Activated CD8-positive, alpha-beta memory T cell treated with anti-CD3 and anti-CD28 coated beads for 1 hour (primary cell): ENCODE measurements at places on chromosomes 7 and 10.

DNA sequence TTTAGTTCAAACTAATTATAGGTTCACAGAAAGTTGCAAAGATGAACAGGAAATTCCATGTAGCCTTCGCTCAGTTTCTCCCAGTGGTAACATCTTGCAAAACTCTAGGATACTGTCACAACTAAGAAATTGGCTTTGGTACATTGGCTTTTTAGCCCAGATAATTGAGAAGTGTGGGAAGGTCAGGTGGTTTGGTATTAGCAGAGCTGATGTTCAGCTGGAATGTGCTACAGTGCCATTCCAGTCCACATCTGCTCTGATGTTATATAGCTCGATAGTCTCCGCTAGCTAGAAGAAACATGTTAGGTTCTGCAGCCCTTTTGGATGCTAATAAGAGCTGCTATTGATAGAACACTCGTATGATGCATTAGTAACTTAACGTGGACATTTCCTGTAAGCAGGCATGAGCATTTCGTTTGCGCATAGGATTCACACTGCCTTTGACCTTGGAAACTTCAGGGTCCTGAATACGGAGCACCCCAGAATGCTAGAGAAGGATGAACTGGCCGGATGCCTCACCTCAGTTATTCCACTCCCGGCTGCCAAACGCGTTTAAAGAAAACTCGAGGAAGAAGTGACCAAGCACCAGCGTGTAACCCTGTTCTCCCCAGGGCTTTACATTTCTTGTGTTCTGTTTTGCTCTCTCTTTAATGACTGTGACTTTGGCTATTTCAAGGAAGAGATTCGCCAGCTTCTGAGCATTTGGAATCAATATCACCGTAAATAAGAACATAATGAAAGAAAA, 271.4 kb downstream of the GALNT17 start:
- no peak for DNase-seq

GRCh38 chr7:102132209-102132752, 154.4 kb upstream of the SH2B2 start:
- DNase-seq = no peak

GRCh38 chr10:18906636-18907035, 142.0 kb upstream of the MALRD1 start:
- DNase-seq = no peak

- no peak for DNase-seq
Measured at GRCh38 chr10:5640501-5640900, 25.9 kb downstream of the ASB13 start.

- no peak for DNase-seq
Measured at GRCh38 chr7:106012935-106013439, 49.9 kb downstream of the CDHR3 start.

GRCh38 chr10:86167121-86167761, 199.4 kb downstream of the GRID1 start:
- no peak for DNase-seq

GRCh38 chr10:70069346-70069745, 16.7 kb downstream of the MACROH2A2 start:
- DNase-seq = no peak

- no peak for DNase-seq
Measured at GRCh38 chr10:49632406-49633317, 18.8 kb downstream of the CHAT start.

DNA sequence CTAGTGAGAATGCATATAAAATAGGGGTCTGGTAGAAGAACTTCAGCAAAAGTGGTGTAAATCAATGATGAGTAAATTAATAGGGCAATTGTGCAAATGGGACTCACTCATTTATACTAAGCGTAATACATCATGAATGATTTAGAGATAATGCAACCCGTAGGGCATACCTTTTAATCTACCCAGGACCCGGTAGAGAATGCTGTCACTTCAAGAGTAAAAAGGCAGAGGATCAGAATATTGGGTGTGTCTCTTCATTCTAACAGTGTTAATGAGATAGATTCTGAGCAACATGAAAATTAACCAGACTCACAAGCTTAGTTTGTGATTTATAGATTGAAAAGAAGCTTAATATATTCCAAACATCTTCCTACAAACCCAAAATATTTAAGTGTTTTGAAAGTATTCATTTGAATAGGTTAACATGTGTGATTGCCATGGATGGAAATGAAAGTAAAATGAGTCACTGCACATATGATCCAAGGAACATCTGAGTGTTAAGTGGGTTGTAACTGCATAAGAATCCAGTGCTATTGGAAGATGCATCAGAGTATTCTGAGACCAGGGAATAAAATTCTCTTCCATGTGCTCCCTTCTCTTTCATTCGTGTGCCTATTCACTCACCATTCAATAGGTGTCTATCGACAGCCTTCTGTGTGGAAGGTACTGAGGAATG, 690.6 kb downstream of the AUTS2 start:
- DNase-seq = no peak

DNA sequence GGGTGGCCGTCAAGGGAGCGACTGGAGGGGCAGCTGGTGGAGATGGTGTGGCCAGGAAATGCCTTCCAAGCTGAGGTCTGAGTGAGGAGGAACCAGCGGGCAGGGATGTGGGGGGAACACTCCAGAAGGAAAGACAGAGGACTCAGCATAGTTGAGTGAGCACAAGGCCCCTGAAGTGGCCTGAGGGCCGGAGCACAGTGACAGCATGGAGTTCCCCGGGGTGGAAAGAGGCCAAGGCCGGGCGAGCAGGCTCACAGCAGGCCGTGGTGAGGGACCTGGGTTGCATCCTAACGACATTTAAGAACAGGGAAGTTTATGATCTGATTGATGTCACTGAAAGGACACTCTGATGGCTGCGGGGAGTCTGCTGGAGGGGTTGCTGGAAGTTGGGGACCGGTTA, 48.0 kb downstream of the HTRA1 start:
- DNase-seq = no peak

GRCh38 chr7:50608196-50608906, 43.1 kb upstream of the DDC start:
- DNase-seq = no peak

- DNase-seq = no peak
Measured at GRCh38 chr10:16440396-16441133, 3.8 kb downstream of the PTER start.

DNA sequence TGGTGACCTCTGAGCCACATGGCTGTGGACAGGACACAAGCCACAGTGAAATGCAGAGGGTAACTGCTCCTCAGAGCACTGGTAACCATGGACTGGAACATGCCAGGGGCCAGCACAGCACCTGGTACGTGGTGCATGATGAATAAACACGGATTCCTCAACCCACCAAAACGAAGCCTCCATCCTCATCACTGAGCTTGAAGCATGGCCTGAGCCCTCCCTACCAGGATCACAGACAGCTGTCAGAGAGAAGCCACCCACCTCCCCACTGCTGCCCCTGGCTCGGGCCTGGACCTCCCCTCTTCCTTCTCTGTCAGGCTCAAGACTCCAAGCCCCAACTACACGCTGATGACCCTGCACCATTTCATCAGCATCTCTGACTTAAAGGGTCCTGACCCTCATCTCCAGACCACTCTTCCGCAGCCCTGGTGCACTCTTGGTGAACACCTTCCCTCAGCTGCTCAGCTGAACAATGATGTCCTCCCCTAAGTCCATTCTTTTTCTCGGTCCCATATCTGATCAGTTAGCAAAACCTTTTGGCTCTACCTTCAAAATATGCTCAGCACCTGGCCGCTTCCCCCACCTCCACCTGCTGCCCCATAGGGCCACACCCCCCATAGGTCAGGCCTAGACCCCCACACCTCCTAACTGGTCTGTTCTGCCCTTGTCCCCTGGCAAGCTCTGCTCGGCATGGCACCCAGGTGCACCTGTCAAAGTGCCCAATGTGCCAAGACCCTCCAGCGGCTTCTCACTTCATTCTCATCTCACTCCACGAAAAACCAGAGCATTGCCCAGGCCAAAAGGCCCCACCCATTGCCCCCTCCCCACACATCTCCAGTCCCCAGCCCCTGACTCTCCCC, 141.1 kb downstream of the MAPK8 start:
- DNase-seq = no peak

DNA sequence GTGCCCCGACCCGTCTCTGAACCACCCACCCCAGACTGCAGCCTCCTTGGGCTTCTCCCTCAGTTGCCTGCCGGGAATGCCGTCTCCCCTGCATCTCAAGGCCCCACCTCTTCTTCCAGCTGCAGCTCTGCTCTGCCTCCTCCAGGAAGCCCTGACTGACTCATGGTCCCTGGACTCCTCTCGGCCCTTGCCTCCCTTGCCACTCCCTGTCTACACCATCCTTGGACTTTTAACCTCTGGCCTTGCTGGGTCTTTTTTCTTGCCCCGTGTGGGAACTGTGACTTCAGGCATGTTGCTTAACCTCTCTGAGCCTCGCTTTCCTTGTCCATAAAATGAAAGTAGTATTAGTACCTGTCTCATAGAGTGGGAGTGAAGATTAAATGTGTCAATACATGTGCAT, 56.3 kb downstream of the C10orf105 start:
- DNase-seq = no peak

GRCh38 chr10:75910032-75910431, 478.6 kb downstream of the LRMDA start:
- DNase-seq = no peak

GRCh38 chr7:135204341-135204749, 7.0 kb downstream of the WDR91 start:
- DNase-seq = no peak

DNA sequence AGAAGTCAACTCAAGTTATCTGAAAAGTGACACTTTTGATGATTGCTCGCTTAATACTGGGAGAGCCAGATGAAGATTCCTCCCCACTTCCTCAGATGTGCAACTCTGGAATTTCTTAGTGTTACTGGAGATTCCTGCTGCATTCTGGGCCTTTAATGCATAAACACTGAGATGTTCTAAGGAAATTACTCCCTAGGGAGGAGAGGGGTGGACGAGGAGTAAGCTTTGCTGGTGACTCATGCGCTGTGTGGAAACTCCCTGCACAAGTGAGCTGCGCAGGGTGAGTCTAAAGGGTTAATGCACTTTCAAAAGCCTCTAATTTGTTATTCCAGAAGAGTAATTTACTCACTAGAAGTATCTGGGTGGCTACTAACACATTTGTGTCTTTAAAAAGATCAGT, 46.3 kb downstream of the EGFR start:
- no peak for DNase-seq

- DNase-seq = no peak
Measured at GRCh38 chr10:3774018-3774813, 10.8 kb downstream of the KLF6 start.

DNA sequence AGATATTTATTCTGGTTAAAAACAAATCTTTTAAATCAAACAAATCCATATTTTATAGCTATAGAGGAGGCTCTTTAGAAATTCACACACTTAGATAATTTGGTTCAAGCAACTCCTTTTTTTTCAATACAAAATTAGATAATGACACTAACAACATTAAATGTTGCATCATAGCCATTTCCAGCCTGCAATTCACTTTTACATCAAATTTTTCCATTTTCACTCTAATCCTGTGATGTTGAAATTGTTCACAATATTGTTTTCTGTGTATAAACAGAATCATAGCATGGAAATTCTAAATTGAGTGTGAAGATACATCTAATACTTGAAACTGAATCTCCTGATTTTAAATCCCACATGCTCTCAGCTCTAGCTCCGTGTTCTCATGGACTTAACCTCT, 482.6 kb downstream of the INHBA start:
- DNase-seq = no peak

- DNase-seq = no peak
Measured at GRCh38 chr7:141956084-141956483, 9.3 kb upstream of the CLEC5A start.

DNA sequence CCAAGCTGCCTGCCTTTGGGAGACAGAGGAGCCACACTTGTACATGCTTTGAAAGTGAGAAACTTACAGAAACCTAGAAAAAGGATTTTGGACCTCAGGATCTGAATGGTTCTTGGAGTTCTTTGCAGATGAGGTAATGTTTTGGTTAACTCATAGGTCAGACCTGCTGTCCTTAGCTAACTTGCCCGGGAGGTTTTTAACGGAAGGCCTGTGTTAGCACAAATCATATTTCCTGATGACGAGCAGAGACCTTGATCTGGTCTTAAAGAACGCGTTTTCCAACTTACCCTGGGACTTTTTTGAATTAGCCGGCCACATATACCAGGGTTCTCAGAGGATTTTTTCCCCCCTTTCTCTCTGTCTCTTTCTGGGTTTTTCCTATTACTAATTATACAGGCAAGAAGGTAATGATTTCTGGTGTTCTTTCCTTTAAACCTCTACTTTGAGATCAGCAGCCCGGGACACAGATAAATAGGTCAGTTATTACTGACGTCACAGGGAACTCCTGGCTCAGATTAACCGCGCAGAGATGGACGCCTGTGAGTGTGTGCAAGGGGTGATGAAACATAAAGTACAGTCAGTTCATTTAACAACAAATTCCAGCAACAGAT, 101.7 kb upstream of the KLF6 start:
- no peak for DNase-seq

GRCh38 chr10:109992485-109992884, 15.3 kb upstream of the ADD3 start:
- DNase-seq = no peak
